ENCODE measurements at places on chromosomes 11 and 22.

DNA sequence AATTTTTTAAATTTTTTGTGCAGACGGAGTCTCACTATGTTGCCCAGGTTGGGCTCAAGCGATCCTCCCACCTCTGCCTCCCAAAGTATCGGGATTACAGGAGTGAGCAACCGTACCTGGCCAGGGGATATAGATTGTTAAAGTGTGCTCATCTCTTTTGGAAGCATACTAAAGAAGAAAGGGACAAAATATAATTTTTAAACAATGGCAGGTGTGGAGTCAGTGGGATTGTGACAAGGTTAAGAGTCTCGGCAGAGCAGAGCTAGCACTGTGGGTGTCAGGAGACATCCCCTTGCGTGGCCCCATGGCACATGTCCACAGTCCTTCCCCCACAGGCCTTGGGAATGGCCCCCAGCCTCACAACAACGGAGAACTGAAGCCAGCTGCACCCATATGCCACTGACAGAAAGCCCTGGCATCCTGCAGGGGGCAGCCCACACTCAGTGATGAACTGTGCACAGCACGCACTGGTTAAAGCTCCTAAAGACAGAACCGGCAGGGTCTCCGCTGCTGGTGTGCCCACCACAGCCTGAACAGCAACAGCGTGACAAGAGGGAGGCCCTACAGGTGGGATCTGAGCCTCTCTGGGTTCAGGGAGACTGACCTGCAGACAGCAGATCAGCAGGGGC, 29.9 kb downstream of the SERPIND1 start:
- no peak for DNase-seq

DNA sequence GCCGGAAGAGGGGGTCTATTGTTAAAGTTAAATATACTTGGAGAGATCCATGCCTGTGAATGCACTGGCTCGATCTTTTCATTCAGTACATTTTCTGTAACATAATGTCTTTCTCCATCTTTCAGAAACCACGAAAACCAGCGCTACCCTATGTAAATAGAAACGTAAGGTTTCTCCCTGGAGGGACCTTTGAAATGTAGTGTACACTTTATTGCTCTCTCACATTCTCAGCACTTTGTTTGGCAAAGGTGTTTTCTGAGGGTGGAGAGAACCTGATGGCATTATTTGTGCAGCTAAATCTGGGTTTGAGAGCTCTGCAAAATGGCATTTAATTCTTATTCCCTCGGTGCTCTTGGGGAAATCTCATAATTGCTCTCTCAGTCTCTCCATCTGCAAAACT, 468.4 kb downstream of the NELL1 start:
- DNase-seq = no peak

DNA sequence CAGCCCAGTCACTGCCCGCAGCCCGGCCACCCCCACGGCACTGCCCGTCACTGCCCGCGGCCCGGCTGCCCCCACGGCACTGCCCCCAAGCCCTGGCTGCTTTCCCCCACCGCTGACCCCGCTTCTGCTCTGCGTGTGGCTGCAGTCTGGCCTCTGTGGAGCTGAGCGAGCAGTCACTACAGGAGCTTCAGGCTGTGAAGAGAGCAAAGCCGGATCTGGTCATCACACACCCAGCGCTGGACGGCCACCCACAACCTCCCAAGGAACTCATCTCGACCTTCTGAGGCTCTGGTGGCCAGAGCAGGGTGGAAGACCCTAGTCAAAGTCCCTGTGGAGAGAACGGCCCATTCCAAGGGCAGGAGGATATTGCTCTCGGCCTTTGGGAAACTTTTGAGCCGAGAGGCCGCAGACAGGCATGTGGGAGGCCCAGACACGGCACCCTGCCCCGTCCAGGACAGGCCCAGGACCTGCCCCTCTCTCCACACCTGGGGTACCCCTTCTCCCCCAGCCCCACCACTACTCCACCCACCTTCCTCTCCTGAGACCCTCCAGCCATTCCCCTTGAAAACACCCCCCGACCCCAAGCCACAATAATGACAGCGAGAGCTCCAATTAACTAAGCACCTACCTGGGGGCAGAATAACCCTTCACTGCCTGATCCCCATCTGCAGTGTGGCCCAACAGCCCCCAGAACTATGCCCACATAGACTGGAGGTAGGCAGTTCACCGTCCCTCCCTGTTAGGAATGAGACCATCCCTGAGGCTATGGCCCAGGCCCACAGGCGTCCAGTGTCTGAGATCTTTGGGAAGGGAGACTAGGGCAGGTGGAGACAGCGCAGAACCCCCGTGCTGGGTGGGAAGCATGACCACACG, 3.7 kb upstream of the PGGHG start:
- peak; percentile 48 for DNase-seq

DNA sequence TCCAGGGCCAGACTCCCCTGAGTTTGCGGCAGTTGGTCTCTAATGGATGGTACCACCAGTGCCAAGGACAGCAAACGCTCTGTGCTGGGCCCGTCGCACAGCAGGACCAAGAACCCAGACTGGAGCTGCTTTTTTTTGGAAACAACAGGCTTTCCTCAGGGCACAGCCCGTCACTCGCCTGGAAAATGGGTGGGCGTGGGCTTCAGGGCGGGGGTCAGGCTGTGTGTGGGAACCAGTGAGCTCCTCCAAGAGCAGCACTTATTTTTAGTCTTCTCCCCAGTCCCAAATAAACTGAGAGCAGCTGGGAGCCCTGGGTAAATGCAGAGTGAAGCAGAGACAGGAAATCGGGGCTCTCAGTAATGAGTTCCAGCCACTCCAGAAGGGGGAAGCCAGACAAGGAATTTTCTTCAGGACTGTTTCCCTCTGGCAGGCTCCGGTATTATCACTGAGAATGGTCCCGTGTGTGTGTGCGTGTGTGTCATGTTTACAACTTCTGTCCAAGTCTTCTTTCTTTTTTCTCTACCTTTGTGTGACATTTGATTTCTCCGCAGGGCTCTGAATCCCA, 63.0 kb downstream of the PPFIBP2 start:
- no peak for DNase-seq

DNA sequence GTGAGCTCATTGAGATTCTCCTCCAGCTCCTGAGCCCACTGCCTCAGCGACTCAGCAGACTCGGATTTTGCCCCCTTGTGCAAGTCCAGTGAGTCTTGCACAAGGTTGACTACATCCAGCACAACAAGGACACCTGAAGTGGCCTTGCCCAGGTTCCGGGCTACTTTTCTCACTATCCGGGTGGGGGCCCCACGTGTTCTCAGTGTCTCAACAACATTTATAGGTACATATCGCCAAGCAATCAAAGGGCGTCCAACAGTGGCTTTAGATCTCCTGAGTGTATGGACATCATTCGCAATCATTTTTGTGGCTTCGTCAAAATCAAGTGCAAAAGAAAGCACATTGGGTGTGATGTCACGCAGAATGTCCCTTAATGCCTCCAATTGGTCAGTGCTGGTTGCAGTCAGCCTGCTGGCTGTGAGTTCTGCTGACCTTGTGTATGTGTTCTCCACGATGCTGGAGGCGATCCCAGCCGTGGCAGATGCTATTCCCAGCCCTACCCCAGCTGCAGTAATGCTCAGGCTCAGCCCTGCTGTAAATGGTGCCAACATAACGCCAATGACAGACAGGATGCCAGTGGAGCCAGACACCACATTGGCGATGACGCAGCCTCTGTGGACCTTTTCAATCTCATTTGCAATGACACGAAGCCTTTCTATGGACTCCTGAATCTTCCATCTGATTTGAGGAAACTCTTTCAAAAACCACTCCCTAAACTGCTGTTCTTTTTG, 10.3 kb downstream of the APOL4 start:
- DNase-seq = no peak

DNA sequence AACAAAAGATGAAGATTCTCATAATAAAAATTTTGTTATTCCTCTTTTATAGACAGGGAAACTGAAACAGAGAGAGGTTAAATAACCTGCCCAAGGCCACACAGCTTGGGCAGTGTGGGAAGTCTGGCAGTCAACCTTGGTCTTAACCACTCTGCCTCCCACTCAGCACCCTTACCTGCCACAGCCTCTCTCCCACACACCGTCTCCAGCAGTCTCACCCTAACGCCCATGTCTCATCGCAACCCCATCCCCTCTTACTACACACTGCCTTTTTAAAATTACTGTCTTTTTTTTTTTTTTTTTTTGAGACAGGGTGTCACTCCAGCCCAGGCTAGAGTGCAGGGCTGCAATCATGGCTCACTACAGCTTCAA, 25.0 kb downstream of the ARRB1 start:
- DNase-seq = no peak

- DNase-seq = no peak
Measured at GRCh38 chr11:111039982-111040381, 205.5 kb upstream of the POU2AF2 start.

DNA sequence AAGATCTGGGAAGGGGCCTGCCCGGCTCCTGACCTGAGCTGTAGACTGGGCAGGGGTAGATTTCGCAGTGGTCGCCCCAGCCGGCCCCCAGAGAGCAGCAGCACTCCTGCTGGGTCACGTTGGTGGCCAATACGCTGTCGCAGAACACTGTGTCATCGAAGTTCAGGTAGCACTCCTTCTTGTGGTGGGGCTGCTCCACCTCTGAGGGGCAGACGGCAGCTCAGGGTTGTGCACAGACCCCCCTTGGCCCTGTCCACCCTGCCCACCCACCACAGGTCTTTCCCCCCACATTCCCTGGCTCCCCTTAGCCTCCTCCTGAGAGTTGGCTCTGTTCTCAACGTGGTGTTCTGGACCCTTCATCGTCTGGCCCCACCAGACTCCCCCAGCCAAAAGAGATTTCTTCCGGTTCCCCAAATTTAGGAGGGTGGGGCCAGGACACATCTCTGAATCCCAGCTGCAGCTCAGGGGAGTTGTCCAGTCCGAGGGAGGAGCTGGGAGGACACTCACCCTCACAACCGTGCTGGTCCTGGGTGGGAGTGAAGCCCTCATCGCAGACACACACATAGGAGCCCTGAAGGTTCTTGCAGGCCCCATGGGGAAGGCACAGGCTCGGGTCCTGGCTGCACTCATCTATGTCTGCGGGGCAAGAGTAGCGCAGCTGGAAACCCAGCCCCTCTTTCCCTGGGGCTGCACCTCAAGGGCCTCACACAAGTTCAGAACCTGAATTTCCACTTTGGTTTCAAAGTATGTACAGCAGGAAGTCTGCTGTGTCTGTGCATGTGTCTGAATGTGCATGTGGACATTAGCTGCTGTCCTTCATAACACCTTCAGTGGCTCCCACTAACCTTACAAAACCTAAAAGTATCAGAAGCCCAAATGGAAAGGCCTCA, 16.5 kb downstream of the SCYL1 start:
- DNase-seq = no peak

- no peak for DNase-seq
Measured at GRCh38 chr11:112583261-112583893, 322.7 kb upstream of the PLET1 start.

DNA sequence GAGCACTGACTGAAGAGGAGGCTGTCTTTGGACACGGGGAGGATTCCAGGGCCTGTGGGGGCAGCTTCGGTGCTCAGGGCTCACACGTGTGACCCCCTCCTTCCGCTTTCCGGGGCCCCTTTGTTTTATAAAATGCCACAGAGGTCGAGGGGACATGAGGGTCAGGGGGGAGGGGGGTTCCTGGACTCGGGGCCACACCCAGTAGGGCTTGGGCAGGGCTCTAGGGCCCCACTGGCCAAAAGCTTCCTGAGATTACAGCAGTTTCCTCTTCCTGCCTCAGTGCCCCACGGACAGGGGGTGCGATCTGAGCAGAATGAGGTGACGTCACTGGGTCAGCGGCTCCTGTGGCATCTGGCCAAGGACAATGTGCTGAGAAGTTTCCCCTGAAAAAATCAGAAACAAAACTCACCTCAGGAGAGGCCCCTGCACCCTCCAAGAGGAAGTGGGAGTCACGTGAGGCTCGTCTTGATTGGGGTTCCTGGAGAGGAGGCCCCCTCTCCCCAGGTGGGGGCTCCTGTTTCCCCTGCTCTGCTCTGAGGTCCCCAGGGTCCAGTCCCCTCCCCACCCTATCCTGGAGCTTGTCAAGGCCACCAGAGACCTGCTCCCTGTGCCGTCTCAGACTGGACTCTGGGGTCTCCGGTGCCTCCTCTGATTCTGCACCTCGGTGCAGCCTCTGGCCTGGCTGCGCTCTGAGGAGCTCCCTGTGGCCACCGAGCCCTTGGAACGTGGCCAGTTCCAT, 6.4 kb upstream of the IFITM3 start:
- peak; percentile 83 for DNase-seq

- no peak for DNase-seq
Measured at GRCh38 chr11:69970785-69971535, 107.2 kb upstream of the ANO1 start.

DNA sequence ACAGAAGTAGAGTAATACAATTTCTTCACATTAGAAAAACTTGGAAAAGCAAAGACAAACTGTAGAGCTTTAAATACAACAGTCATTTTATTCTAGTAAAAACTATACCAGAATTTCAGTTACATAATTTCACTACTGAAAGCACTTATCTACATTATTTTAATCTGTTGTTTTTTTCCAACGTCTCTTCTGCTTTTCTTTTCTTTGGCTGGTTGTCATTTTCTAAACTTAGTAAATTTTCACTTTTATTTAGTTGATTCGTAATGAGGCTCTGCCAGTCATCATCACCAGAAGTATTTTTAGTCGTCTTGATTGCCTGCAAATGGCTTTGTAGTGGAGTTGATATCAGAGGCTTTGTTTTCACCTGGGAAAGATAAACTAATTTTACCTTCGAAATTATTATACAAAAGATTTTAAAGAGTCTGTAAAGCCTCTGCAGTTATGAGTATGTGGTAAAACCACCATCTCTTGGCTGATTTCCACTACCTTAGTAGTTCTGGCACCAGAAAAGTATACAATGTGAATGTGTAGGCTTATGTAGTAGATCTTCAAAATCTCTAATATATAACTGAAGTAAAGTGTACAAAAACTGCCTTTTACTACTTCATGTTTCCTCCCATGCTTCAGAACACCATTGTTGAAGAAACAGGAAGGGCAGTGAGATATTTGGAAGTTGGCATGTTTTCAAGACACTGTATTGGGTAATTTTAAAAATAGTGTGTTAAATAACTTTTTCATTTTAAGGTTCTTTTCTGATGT, 19.2 kb downstream of the EIF3M start:
- no peak for DNase-seq

DNA sequence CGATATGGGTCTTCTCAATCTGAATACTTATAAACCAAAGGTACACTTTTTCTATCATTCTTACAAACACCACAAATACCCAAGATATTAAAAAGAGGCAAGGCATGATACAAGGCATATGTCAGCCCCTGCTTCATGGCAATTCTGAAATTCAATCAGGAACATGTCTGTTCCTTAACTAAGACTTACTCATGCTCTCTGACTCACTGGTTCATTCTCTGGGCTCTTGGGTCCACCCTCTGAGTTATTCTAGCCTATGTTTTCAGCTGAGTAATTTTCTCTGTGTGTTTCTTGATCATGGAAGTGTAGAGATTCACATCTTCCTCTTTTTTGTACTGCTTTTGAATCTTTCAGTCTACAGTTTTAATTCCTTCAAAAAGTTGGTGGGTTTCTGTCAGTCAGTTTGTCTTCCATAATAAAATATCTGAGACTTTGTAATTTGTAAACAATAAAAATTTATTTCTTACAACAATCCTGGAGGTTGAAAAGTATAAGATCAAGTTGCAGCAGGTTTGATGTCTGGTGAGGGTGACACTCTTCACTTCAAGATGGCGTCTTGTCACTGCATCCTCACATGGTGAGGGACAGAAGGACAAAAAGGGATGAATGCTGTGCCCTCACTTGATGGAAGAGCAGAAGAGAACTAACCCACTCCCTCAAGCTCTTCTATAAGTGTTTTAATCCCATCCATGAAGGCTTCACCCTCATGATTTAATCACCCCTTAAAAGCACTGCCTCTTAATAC, 211.7 kb downstream of the FAM76B start:
- DNase-seq = no peak

GRCh38 chr11:116348226-116348625, 424.6 kb downstream of the BUD13 start:
- no peak for DNase-seq

Data from upper lobe of right lung (tissue), 1 donor.